ENCODE measurements at places on chromosomes 11 and 22.
A peak's percentile ranks its signal among the peaks of the same experiment; 100 is the strongest.

DNA sequence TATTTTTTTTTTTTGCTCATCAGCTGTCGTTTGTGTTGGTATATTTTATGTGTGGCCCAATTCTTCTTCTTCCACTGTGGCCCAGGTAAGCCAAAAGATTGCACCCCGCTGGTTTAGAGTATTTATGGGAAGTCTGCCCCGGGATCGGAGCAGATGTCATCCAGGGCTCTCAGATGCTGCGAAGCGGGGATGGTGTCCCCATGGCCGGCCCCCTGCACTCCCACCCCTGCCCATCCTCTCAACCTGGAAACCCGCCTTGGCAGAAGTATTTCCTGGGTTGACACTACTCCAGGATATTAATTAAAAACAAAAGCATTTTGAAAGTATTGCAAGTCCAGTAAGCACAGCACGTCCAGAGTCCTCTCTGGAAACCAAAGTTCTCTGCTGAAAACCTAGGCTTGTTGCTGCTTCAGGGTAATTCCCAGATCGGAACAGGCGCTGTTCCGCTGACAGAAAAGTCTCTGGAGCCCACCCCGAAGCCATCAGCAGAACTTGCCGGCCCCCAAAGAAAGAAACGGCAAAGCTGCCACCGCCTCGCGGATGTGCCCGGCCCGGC, 833 bp downstream of the SCUBE2 start:
- H3K36me3 ChIP-seq: no peaks in the 10 kb centered on the region
- DNase-seq: no peak
- peak overlapping the region; percentile 49 for H3K27ac ChIP-seq
- peaks cover 24% of the 10 kb centered on the region for H3K4me1 ChIP-seq
- peak overlapping the region; percentile 64 for H3K4me3 ChIP-seq
- H3K27me3 ChIP-seq: peaks cover 9% of the 10 kb centered on the region

DNA sequence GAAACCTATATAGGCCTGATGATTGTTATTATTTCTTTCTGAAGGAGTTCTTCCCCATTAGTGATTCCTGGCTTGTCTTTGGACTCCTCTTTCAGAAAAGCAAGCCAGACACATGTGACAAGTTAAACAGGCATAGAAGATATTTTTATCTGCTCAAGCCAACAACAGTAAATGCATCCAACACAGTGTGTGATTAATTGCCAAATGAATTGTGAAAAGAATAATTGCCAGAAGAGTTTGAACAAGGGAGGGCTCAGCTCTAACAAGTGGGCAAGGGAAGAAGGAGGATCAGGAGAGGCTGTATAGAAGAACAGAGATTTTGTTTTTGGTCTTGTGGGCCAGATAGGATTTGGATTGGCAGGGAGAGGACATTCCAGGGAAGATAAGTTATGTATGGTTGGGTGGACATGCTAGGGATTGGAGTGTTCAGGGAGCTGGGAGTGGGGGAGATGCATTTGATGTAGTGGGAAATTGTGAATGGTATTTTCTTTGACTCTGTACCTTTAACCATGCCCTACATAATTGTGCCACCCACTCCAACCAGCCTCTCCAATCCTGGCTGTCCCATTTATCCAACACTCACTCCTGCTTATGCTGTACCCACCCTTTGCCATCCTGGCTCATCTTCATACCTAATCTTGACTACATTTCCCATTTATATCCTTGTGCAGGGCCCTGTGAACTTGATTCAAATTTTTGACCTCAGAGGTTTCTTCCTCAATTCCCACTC, 172.8 kb downstream of the RRAS2 start:
- no peak for DNase-seq
- H3K4me1 ChIP-seq: no peaks in the 10 kb centered on the region
- H3K27ac ChIP-seq: no peak overlapping the region
- no peaks in the 10 kb centered on the region for H3K27me3 ChIP-seq
- no peak overlapping the region for H3K4me3 ChIP-seq

GRCh38 chr22:48104766-48105165, 1342.3 kb downstream of the TBC1D22A start:
- no peak overlapping the region for H3K27ac ChIP-seq
- no peaks in the 10 kb centered on the region for H3K4me1 ChIP-seq
- H3K27me3 ChIP-seq: peaks cover 4% of the 10 kb centered on the region
- DNase-seq: no peak

DNA sequence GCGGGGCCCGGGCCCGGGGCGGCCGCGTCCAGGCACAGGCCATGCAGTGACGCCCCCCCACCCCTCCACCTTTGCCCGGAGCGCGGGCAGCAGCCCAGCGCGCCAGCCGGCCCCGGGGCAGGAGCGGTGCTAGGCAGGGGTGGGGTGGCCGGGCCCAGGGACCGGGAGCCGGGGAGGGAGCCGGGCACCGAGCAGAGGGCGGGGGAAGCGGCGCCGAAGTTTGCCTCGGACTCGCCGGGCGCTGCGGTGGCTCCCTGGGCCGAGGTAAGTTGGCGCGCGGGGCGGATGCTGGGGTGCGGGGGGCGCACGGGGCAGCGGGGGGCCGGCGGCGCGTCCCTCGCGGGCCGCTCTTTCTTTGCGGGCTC, 332 bp downstream of the TEAD1 start:
- DNase-seq: peak; percentile 31
- no peaks in the 10 kb centered on the region for H3K36me3 ChIP-seq
- H3K27me3 ChIP-seq: no peaks in the 10 kb centered on the region
- H3K4me1 ChIP-seq: peaks cover 31% of the 10 kb centered on the region
- peak overlapping the region; percentile 82 for H3K4me3 ChIP-seq

DNA sequence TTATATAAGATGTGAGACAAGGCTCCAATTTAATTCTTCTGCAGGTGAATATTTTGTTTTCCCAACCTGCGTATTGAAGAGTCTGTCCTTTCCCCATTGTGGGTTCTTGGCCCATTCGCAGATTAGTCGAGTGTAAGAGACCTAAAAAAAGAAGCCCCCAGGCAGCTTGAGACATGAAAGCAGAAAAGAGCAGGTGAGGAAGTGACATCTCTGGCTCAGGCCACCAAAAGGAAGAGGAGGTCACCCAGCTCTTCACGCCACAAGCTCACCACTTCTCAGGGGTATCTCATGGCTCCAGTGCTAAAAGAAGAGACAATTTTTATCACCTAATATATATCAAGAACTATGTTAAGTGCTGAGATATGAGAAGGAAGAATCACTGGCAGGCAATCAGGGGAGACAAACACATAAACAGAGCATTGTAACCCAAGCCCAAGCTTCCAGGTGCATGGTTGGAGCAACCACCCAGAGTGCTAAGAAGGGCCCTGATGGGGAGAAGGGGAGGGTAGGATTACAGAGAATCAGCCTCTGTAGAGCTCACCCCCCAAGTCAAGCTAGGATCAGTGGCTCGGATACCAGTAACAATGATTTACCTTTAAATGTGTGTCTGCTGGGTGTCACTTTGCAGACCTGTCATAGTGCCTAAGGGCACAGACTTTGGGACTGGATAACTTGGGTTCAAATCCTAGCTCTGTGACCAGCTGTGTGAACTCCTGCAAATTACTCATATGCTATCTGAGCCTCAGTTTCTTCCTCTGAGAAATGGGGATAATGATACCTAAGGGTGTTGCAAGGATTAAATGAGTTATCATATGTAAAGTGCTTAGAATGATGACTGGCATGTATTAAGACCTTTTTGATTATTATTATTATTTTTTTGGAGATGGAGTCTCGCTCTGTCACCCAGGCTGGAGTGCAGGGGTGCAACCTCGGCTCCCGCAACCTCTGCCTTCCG, 39.2 kb downstream of the MCHR1 start:
- no peaks in the 10 kb centered on the region for H3K36me3 ChIP-seq
- no peaks in the 10 kb centered on the region for H3K27me3 ChIP-seq
- H3K27ac ChIP-seq: no peak overlapping the region
- DNase-seq: no peak
- peaks cover 5% of the 10 kb centered on the region for H3K4me1 ChIP-seq
- no peak overlapping the region for H3K4me3 ChIP-seq

GRCh38 chr22:26565181-26565580, 24.8 kb downstream of the TPST2 start:
- H3K4me3 ChIP-seq: no peak overlapping the region
- H3K27me3 ChIP-seq: no peaks in the 10 kb centered on the region
- H3K27ac ChIP-seq: no peak overlapping the region

- DNase-seq: no peak
- H3K27ac ChIP-seq: no peak overlapping the region
- no peaks in the 10 kb centered on the region for H3K4me1 ChIP-seq
- H3K36me3 ChIP-seq: no peaks in the 10 kb centered on the region
These were observed 5.9 kb upstream of the MRGPRG start for GRCh38 chr11:3224401-3225057.

DNA sequence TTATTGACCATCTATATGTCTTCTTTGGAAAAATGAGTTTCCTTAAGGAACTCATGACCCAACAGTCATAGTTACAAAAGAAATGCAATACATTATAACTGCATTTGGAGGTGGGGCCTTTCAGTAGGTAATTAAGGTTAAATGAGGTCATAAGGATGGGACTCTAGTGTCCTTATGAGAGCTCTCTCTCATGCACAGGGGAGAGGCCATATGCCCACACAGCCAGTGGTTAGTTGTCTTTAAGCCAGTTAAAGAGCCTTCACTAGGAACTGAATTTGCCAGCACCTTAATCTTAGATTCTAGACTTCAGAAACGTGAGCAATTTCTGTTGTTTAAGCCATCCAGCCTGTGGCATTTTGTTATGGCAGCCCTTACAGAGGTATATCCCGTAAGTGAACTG, 27.3 kb downstream of the INTS4 start:
- peaks cover 8% of the 10 kb centered on the region for H3K36me3 ChIP-seq
- no peaks in the 10 kb centered on the region for H3K4me1 ChIP-seq
- no peak overlapping the region for H3K4me3 ChIP-seq
- H3K27ac ChIP-seq: no peak overlapping the region
- H3K27me3 ChIP-seq: no peaks in the 10 kb centered on the region
- DNase-seq: no peak

DNA sequence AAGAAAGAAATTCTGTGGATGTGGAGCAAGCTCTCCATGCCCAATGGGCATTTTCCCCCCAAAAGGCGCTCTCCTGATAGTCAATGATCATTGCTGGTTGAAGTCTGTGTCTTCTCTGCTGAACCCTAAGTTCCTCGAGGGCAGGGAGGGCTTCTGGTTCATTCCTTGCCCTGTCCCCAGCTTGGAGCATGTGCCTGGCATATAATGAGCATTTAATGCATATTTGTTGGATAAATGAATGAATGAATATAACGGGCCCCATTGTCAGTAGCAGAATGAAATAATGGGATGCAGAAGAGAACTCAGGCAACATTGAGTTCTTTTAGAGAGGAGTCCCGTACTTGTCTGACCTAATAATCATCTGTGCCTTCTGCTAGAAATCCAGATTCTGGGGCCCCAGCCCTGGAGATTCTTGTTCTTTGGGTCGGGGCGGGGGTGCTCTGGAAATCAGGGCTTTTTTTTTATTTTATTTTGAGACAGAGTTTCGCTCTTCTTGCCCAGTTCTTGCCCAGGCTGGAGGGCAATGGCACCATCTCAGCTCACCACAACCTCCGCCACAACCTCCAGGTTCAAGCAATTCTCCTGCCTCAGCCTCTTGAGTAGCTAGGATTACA, 64.4 kb downstream of the CD82 start:
- H3K36me3 ChIP-seq: no peaks in the 10 kb centered on the region
- H3K27me3 ChIP-seq: peaks cover 27% of the 10 kb centered on the region
- no peak overlapping the region for H3K4me3 ChIP-seq
- peaks cover 19% of the 10 kb centered on the region for H3K4me1 ChIP-seq
- no peak for DNase-seq

- no peaks in the 10 kb centered on the region for H3K36me3 ChIP-seq
- no peaks in the 10 kb centered on the region for H3K27me3 ChIP-seq
- peaks cover 2% of the 10 kb centered on the region for H3K4me1 ChIP-seq
- no peak overlapping the region for H3K27ac ChIP-seq
- DNase-seq: no peak
These were observed 5.8 kb upstream of the GNAZ start for GRCh38 chr22:23064381-23065068.

DNA sequence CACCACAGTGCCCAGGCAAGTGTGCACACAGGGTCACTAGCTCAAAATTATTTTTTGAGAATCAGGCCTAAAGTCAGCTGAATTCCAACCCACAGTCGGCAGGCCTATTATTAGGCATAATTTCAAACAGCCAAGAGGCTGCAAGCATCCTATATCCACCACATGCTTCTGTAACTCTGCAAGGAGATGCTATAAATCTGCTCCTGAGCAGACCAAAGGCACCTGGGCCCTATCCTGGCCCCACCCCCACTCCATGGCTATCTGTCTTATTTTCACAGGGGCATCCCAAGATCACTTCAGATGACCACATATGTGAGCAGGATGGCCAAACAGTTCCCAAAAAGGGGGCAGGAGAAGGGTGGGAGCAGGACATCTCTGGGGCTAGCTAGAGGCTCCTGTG, 44.6 kb downstream of the TCF20 start:
- no peak overlapping the region for H3K4me3 ChIP-seq
- no peak overlapping the region for H3K27ac ChIP-seq
- no peaks in the 10 kb centered on the region for H3K27me3 ChIP-seq
- DNase-seq: no peak
- no peaks in the 10 kb centered on the region for H3K36me3 ChIP-seq
- H3K4me1 ChIP-seq: peaks cover 16% of the 10 kb centered on the region

DNA sequence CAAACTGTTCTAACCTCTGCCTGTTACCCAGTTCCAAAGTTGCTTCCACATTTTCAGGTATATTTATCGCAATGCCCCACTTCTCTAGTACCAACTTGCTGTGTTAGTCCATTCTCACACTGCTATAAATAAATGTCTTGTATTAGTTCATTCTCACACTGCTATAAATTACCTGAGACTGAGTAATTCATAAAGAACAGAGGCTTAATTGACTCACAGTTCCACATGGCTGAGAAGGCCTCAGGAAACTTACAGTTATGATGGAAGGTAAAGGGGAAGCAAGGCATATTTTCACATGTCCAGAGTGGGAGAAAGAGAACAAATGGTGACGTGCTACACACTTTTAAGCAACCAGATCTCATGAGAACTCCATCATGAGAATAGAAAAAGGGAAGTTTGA, 130.4 kb upstream of the C11orf87 start:
- no peaks in the 10 kb centered on the region for H3K4me1 ChIP-seq
- H3K36me3 ChIP-seq: no peaks in the 10 kb centered on the region
- H3K4me3 ChIP-seq: no peak overlapping the region
- DNase-seq: no peak
- H3K27me3 ChIP-seq: no peaks in the 10 kb centered on the region
- H3K27ac ChIP-seq: no peak overlapping the region

DNA sequence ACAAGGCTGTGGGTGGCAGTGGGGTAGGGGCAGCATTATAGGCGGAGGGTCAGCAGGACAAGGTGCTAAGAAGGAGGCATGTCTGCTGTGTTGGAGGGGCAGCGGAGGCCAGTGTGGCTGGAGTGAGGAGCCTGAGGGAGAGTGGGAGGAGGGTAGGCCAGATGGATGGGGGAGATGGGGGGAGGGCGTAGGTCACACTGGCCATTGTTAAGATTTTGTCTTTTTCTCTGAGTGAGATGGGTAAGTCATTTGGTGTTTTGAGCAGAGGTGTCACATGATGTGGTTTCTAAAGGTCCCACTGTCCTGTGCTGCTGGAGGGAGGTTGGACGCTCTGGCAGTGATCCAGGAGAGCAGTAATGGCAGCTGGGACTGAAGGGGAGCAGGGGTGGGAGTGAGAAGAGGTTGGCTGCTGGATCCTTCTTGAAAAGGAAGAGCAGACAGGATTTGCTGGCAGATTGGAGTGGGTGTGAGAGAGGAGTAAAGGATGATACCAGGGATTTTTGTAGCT, 9.8 kb downstream of the PPP6R3 start:
- H3K27me3 ChIP-seq: no peaks in the 10 kb centered on the region
- peaks cover 76% of the 10 kb centered on the region for H3K4me1 ChIP-seq
- DNase-seq: no peak
